Effector CD4-positive, alpha-beta T cell (primary cell): ENCODE measurements at places on chromosomes 7 and 10.

- no peak for DNase-seq
Measured at GRCh38 chr7:1355568-1356340, 103.5 kb downstream of the MICALL2 start.

GRCh38 chr10:22253580-22253882, 35.7 kb upstream of the EBLN1 start:
- DNase-seq: peak; percentile 17

- no peak for DNase-seq
Measured at GRCh38 chr10:123165445-123166072, 11.4 kb downstream of the BUB3 start.

DNA sequence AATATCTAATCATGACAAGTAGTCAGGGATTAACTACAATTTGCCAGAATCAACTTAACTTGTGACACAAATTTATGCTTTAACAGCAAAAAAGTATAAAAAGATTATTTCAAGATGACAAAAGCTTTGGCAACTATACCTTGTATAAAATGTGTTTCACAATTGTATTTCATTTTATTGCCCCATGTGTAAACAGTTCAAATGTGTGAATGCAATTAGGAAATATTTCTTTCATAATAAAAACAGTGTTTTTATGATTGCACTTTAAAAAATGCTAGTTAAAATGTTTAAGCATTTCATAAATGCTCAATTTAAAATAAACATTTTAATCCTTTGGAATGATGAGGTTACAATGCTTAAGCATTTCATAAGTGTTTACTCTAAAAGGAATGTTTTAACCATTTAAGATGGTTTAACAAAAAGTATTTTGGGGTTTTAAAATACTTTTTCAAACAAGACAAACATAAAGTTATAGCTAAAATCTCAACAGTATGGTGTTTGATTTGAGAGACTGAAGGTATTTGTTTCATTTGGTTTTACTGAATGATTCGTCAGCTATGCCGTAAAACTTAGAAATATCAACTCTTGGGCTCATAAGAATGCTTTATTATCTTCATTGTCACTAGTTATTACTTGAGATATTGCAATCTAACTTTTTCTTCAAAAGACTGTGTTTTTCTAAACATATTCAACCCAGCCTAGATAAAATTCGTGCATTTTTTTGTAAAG, 50.1 kb downstream of the SFTPD start:
- DNase-seq: no peak

GRCh38 chr7:112945046-112945445, 141.6 kb downstream of the GPR85 start:
- DNase-seq: no peak

DNA sequence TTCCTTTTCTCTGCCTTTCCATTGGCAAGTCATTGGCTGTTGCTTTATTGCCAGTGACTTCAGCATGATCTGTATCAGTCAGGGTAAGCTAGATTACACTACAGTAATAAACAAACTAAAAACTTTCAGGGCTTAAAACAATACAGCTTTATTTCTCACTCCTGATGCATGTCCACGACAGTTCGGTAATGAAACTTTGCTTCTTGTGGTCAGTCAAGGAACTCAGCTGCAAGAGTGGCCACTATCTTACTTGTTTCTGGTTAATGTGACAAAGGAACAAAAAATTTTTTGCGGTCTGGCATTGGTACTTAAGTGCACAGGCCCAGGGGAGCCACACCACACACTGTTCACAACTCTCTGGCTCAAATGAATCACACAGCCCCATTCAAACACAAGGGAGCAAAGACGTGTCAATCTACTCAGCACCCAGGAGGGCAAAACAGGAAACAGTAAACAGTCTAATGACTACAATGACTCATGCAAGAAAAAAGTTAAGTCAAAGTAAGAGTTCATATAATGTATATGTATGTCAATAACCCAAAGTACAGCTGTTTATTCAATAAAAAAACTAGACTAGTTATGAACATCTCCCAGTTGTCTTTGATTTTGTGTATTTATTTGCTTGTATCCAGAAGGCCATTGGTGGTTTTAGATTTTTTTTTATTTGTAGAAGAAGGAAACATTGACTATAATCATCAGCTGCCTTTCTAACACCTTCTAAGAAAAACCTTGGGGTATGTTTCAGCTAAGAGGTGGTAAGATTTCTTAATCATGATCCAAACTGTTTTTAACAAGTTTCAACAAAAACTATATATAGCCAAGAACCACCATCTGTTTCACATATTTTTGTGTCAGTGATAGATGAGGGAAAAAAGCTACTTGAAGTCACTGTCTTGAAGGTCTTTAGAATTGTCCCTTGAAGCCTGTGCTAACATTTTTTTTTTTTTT, 134.4 kb upstream of the FAM3C start:
- peak; percentile 3 for DNase-seq

DNA sequence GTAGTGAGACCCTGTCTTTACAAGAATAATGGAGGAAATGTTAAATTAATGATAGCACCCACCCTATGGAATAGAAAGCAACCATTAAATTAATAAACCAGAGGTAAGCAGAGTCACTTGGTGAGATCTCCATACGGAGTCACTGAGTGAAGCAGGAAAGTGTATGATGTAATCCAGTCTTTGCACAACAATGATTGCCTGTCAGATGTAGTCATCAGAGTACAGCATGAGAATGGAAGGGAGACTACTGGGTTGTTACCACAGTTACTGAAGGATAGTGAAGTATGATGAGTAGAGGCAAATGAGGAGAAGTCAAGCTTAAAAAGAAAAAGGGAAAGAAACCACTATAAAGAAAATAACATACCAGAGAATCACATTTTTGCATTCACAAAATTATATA, 371.9 kb upstream of the SHH start:
- no peak for DNase-seq

DNA sequence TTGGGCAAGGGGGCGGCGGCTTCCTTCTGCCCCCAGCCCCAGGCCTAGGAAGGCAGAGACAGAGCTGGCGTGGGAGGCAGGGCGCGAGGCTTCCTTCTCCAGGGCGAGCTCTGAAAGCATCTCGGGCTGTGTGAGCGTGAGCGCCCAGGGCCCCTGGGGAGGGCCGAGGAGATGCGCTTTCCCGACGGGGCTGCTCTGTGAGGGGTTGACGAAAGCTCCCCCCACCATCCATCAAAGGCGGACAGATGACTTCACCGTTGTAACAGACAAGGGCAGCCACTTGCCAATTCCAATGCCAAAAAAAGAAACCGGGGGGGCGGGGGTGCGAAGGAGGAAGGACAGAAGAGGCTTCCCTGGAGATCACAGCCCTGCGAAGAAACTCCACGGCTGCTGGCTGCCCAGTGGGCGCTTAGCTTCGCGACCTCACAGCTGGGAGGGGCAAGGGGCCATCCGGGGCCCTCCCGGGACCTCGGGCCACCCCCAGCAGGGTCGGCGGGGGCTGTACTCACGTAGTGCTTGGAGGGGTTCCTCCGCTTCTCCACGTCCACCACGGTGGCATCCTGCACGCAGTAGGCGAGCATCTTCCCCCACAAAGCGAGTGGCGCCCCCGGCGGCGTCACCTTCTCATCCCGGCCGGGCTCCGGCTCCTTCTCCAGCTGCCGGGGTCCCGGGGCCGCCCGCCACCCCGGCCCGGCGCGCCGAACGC, 537 bp downstream of the SH3PXD2A start:
- no peak for DNase-seq

GRCh38 chr10:132293201-132293812, 14.4 kb downstream of the STK32C start:
- DNase-seq: no peak

- DNase-seq: no peak
Measured at GRCh38 chr10:105291571-105291970, 650.5 kb downstream of the SORCS3 start.

- no peak for DNase-seq
Measured at GRCh38 chr7:47343061-47343455, 238.9 kb downstream of the TNS3 start.

DNA sequence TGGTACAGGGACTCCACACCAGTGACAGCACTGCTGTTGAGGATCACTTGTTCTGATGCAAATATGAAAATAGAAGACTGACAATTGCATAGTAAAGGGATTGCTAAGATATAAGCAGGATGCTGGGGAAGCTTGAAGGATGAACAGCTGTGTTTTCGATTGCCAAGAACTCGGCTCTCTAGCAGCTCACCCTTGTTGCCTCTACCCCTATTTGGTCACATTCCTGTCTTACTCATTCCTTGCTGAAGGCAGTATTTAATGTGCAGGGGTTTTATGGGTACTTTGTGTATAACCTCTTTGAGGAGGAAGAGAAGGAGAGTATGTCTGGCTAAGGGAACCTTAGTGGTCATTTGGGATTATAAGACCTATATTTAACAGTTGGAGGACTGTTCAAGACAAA, 218.8 kb downstream of the AUTS2 start:
- DNase-seq: no peak

DNA sequence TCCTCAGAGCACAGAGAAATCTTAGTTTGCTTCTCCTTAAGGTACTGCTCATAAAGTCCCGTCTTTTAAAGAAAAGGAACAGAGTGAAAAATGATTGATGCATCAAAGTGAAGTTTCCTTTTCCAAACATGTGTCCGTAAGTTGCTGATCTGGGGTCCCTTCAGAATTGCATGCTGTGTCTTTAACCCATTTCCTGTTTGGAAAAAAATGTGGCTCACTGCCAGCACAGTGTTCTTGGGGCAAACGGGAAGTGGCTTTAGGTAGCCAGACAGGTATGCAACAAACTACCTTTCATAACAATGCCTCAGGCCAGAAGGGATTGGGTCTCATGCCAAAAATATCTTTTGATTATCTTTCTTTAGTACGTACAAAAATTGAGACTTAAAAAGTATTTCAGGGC, 50.9 kb downstream of the TFAM start:
- no peak for DNase-seq

DNA sequence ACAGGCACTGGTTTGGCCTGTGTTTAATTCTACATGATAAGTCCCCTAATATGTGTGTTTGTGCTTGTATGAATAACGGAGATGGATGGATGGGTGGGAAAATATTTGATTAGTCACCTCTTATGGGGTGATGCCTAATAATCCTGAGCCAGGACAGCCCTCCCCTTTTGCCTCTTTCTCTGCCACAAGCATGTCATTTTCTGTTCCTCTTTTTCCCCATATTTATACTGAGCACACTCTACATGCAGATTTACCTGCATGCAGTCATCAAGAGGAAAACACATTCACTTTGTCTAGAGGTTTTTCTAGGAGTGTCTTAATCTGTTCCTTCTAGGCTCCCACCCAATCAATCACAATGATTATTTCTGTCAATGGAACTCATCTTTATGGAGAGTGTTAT, 111.6 kb upstream of the TBX20 start:
- DNase-seq: no peak

DNA sequence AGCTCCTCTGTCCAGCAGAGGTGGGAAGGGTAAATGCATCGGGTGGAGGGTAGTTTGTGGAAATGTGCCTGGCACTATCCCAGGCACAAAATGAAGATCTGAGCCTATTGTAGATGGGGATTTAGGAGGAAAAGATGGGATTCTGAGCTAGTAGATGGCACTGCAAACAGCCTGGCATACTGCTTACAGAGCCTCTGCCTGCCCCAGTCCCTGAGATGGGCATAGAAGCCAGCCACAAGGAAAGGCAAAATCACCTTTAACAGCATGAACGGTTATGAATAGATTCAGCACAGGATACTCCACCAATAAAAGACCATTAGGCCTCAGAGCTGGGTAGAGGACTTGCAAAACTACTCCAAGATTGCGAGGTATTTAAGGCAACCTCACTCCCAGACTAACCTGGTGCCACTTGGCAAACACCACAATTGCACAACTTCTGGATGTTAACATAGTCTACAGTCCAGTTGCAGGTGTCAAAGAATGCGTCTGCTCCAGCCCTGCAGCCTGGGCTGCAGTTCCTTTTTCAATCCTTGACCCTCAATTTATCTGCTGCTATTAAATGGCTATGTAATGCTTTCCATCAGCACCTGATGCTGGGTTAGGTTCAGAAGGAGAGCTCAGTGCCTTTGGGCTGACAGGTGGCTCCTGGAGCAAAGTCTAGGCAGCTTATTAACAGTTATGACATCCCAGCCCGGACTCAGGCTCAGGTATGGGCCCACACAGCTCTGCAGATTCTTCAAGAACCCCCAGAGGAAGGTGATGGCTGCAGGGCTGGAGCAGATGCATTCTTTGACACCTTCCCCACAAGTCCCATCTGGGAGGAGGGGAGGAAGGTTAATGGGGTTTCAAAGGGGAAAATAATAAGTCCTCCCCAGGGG, 34.0 kb downstream of the CDHR3 start:
- no peak for DNase-seq

- no peak for DNase-seq
Measured at GRCh38 chr10:81027706-81028105, 490.0 kb downstream of the SH2D4B start.

DNA sequence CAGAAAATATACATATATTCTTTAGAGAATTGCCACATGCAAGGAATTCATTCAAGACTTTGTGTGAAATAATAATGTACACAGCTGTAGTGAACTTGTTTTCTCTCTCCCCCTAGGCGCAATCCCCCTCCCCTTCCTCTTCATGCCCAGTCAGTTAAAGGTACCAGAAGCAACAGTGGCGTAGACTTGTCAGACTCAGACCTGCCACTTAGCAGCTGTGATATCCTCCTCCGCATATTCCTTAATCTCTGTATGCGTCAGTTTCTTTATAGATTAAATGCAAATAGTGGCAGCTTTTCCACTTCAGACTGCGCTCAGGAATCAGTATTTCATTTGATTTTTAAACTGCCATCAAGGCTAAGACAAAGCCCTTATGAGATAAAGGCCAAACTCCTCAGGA, 364.0 kb downstream of the GFRA1 start:
- no peak for DNase-seq

DNA sequence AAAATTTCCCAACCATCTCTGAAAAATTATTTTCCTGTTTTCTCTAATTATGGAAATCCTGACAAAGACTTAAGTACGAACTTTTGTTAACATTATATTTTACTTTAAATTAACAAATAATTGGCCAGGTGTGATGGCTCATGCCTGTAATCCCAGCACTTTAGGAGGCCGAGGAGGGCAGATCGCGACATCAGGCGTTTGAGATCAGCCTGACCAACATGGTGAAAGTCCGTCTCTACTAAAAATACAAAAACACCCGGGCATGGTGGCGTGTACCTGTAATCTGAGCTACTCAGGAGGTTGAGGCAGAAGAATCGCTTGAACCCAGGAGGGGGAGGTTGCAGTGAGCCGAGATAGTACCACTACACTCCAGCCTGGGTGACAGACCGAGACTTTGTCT, 32.2 kb downstream of the DGKB start:
- DNase-seq: no peak

DNA sequence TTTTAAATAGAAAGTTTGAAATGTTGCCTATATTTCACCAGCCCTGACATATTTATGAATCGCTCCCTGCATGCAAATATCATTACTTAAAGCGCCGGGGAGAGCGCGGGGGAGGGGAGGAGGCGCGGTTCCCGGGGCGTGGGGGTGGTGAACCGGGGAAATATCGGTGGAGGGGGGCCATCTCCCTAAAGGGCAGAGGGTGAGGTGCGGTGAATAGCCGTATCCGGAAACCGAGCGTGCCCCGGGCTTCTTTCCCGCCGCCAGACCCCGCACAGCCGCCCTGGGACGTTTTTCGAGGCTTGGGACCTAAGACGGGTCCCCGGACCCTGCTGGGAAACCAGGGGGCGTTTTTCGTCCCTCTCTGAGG, 6.9 kb upstream of the ZNF503 start:
- no peak for DNase-seq
